ENCODE measurements at places on chromosomes 1 and 21. TPM values are rescaled to one million over a fixed set of nuclear protein-coding genes. Genes with fewer than 3 reads are reported as not detected.

BACE2 gene
- 11.8 TPM for total RNA-seq

TSACC gene
- total RNA-seq = not detected

ORC1 gene
- 0.36 TPM for total RNA-seq

MCOLN3 gene
- total RNA-seq = 0.33 TPM

DNA sequence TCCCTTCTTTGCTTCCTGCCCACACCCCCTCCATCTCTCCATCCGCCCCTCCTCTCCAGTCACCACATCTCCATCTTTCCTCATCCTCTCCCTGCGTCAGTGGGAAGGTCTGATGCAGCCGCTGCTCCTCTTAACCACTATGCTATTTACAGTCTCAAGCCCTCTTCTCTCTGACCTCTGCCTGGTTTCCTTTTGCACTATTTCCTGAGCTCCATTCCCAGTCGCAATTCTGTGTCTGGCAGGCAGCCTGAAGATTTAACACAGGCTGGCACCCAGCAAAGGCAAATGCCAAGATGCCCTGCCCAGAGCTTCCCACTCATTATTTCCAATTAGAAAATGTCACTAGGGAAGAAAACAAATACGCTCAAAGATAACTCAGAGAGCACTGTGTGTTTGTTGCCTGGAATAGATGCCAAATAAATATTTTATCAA lies 89.6 kb upstream of the LPGAT1 start:
- peak; percentile 59 for DNase-seq

DNA sequence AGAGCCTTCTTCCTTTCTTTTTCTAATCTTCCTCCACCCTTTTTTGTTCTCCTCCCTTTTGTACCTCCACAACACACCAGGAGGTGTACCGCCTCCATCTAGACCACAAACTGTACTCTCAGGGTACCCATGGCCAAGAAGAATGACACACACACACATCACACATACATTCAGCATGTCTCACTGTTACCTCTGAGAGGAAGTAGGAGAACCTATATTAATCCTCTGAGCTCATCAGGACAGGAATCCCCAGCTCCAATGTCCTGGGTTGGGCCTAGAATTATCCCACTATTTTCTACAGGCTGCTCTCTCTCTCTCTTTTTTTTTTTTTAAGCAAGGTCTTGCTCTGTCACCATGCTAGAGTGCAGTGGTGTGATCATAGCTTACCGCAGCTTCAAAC lies 36.7 kb downstream of the ATP2B4 start:
- DNase-seq = no peak

- DNase-seq = no peak
Measured at GRCh38 chr1:208437401-208437800, 193.2 kb upstream of the PLXNA2 start.

- DNase-seq = no peak
Measured at GRCh38 chr21:36839123-36839522, 127.3 kb downstream of the HLCS start.

- no peak for DNase-seq
Measured at GRCh38 chr1:170731566-170732251, 67.8 kb downstream of the PRRX1 start.

GRCh38 chr1:194353121-194353520 lies 1166.7 kb upstream of the B3GALT2 start:
- no peak for DNase-seq

DNA sequence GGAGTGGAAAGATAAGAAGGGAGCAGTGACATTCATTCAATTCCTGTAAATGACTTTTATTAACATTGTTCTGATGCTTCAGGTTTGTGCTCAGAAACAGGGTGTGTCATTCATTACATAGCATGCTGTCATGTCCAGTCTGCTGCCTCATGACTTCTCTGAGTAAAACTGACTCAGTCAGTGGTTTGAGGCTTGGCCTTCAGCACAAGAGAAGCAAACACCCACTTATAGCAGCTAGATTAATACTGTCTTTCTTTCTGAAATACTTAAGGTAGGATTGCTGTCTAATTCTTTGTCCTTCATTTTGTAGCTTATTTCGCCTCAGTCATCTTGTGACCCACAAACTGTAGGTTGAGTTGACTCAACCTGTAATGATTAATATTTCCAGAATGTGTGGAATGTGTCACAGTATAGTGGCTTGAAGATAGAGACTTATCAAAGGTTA lies 32.9 kb downstream of the RASAL2 start:
- DNase-seq = no peak

DNA sequence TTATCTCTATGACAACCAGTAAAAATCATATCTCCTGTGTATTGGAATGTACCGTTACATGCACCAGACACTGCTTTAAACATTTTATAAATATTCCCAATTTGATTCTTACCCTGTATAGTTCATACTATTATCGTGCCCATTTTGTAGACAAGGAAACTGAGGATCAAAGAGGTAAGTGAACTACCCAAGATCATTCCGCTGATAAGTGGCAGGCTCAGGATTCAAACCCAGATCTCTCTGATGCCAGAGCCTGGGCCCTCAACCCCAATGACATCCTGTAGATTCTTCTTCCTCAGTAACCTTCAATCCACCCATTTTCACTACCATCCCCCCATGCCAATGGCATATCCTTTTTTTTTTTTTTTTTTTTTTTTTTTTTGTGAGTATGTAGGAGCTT lies 12.3 kb downstream of the CFAP57 start:
- no peak for DNase-seq

Data from heart left ventricle (tissue), 16 donors.